HCT116 (cell line): ENCODE measurements at places on chromosomes 7 and 10. TPM values are rescaled to one million over a fixed set of nuclear protein-coding genes. Genes with fewer than 3 reads are reported as not detected.
A peak's percentile ranks its signal among the peaks of the same experiment; 100 is the strongest.

The NUTM2A gene
- total RNA-seq, result 0.59 TPM

The ELFN1 gene
- total RNA-seq, result 4.4 TPM

The COL17A1 gene
- 3.5 TPM for total RNA-seq

The DTX2 gene
- 37.4 TPM for total RNA-seq

The HTR5A gene
- total RNA-seq, result not detected

The CYP2W1 gene
- total RNA-seq, result not detected

- DNase-seq, result no peak
Measured at GRCh38 chr7:14073988-14074387, 84.5 kb upstream of the ETV1 start.

GRCh38 chr7:41910940-41911600, 208.2 kb upstream of the INHBA start:
- no peak for DNase-seq

- DNase-seq, result no peak
Measured at GRCh38 chr7:25348104-25348503, 119.8 kb upstream of the NPVF start.

DNA sequence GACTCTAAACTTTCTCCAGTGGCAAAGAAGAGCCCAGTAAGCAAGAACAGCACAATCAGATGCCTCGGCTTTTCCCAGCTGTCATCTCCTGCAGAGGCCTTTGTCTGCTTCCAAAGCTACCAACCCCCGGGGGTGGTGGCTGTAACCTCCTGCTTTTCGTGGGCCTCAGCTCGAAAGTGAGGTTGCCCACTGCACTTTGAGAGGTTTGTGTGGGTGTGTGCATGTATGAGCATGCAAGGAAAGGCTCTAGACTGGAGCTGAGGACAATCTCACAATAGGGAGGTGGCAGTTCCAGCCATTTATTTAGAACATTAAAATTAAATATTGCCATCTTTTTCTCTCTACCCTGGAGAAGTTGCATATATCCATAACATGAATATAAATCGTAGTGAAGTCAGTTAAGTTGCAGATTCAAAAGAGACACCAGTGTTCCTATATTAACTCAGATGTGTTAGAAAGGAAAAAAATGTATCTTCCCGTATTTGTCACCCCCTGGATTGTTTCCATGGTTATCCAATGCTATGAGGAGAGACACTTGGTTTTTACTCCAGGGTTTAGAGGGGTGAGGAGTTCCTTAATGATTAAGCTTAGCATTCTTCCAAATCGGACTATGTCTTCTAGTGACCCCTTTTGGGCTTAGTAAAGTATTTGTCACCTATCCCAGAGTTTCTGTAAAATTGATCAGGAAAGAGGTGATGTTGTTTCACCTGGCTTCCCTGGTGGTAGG, 781.1 kb downstream of the INHBA start:
- DNase-seq, result no peak

DNA sequence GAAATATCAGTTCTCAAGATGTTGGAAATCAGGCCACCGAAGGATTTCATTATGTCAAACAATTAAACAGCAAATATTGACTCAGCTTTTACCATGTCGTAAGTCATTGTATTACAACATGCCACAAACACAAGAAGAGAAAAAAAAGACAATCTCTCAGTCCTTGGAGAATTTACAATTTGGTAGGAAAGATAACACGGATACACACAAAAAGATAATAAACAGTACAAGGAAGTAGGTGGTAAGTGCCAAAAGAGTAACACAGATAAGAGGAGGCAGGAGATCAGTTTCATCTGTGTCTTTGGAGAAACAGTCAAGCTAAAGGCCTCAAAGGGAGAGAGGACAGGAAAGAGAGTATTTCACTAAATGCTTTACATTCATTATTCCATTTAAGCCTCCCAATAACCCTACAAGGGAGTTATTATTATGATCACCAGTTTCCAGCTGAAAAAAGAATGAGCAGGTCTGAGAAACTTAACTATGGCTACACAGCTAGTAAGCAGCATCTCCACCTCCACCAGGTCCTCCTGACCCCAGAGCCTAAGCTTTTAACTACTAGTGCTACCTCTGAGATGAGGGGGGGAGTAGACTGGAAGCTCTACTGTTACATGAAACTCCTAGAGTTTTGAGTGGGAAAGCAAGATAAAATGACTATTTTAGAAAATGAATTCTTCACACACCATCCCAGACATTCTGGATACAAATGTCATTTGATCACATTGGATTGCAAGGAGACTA, 13.9 kb upstream of the DNAJC1 start:
- DNase-seq, result no peak

DNA sequence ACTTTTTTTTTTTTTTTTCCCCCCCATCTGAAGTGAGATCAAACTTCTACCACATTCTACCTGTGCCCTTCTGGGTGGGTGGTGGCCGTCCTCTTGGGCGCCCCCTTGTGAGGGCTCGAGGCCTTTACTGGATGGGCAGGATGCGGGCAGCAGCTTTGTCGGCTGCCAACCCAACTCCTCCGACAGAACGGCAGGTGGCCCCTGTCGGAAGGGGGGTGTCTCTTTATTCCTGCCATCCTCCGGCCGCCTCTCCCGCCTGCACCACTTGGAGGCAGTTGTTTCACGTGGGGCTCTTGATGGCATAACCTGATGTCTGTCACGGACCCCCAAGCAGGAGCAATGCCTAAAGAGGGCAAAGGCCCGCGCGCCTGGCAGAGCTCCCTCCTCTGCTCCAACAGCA, 31.0 kb downstream of the AMZ1 start:
- DNase-seq, result no peak

- no peak for DNase-seq
Measured at GRCh38 chr7:142865766-142866165, 10.9 kb downstream of the EPHB6 start.

DNA sequence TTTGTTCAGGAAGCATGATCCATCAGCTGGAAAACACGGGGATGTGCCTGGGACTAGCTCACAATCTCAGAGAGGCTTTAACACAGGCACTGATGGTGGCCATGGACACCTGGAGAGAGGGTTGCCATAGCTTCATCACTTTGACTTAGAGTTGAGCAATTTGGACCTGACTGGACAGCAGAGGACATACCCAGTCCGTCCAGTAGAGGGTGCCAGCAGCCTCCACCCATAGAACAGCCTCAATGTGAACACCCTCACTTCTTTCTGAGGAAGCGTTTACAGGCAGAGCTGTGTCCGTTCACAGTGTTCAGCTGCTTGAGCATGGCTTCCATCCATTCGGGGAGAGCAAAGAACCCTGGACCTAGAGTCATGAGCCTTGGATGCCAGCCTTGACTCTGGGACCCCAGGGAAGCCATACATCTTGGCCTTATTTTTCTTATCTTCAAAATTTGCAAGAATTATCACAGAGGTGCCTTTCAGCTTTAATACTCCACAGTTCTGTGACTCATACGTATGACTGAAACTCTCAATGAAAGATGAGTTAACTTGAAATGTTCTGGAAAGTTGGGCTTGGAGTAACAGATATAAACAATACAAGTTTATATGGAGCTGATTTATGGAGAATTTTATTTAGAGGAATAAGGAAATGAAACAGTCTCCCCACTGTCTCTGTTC, 302.9 kb upstream of the PODXL start:
- peak; percentile 43 for DNase-seq

GRCh38 chr10:11345224-11346054, 266.0 kb downstream of the USP6NL start:
- peak; percentile 61 for DNase-seq

- no peak for DNase-seq
Measured at GRCh38 chr7:47258798-47259197, 323.1 kb downstream of the TNS3 start.

- no peak for DNase-seq
Measured at GRCh38 chr7:128358233-128358632, 3.3 kb downstream of the PRRT4 start.

DNA sequence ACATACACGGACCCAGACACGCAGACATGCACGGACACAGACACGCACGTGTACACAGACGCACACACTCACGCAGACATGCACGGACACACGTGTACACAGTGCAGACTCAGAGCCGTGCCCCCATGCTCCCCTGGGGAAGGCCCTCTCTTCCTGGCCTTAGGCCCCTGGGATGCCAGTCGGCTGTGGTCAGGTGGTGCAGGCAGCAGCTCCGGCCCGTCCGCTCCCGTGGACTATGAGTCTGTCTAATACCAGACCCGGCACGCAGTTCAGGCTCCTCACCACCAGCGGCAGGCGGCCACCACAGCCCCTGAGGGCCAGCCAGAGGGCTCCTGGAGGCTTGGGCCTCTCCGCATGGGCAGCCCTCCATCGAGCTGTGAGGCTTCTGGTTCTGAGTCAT, 52.0 kb upstream of the NKX6-2 start:
- no peak for DNase-seq

DNA sequence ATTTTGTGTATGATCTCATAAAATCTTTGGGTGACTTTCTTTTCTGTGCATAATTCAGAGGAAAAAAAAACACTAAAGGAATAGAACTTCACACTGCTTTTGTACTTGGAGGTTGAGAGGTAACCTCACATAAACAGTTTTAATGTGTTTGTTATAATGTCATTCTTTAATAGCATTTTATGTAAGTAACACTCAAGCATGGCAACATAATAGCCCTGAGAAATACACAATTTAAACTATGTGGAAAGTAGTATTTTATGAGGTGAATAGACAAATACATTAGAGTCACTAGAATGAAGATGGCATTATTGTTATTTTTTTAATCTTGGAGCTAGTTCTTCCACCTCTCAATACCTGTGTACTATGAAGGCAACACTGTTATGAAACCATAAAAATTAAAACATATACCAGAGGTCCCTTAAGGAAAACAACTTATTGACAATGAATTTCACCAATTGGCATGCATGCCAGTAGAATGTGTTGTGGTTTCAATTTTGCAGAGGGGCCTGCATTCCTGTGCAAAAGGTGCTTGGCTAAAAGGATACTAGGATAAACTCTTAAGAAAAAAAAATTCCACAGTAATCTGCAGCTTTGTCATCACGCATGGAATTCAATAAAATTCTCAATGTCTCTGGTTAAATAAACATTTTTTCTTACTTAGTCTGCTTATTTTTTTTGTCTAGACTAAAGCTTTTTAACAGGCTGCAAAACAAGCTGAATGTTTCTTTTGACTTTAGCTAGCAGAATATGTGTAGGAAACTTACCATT, 102.5 kb downstream of the CD36 start:
- DNase-seq, result no peak

DNA sequence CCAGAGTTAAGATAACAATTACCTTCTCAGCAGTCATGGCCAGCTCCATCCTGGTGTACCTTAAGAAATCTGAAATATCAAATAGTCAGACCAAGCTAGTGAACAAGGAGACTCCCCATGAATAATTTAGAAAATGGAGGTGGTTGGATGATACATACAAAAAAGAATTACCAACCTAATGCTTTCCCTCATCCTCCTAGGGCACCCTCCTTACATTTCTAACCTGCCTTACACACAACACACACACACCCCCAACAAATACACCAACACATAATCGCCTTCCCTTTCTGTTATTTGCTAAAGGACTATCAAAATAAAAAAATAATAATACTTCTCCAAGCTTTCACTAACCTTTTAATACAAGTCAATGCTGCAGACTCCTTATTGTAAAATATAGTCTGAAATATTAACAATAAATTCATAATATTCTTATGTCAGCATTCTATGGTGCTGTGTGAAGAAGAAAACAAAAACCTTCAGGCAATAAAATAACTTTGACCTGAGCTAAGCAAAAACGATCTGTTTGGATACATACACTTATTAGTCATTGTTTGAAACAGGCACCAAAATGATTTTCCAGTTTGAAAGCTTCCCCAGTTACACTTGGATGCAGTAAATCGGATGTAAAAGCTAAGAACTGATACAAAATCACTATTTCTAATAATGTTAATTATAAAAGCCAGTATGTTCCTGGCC, 3.4 kb downstream of the TWIST1 start:
- no peak for DNase-seq

- peak; percentile 37 for DNase-seq
Measured at GRCh38 chr10:96765406-96766240, 45.3 kb upstream of the PIK3AP1 start.

GRCh38 chr10:78028438-78029268, 662 bp downstream of the POLR3A start:
- no peak for DNase-seq

- no peak for DNase-seq
Measured at GRCh38 chr7:53358269-53358668, 322.8 kb downstream of the POM121L12 start.

DNA sequence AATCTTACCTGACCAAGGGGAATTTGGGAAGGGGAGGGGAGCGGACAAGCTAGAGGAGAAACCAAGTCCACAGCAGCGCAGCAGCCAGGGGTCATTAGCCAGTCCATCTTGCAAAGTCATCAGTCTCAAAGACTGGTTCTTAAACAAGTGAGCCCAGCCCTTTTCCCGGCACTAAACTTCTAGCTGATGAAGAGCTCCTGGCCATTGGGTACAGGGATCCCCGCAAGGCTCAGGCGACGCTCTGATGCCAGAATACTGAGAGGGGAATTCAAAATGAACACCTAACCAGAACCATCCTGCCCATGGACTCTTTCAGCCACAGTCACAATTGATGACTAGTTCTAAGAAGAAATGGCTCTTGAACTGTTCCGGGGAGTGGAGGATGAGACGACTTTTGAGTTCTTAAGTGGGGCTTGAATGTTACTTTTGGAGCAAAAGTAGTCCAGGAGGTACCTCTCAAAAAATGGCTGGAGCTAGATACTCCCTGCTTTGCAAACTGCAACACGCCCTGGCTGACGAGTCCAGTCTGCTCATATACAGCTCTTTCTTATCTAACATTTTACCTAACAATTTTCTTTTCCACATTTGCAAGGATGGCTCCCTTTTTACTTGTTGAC, 2.5 kb upstream of the TWIST1 start:
- no peak for DNase-seq
